Activated T-helper 17 cell treated with anti-CD3 and anti-CD28 coated beads, Interleukin-2, amount 50 U/mL, for 72 hours (primary cell): ENCODE measurements at places on chromosomes 1 and 21. TPM values are rescaled to one million over a fixed set of nuclear protein-coding genes. Genes with fewer than 3 reads are reported as not detected.

DNA sequence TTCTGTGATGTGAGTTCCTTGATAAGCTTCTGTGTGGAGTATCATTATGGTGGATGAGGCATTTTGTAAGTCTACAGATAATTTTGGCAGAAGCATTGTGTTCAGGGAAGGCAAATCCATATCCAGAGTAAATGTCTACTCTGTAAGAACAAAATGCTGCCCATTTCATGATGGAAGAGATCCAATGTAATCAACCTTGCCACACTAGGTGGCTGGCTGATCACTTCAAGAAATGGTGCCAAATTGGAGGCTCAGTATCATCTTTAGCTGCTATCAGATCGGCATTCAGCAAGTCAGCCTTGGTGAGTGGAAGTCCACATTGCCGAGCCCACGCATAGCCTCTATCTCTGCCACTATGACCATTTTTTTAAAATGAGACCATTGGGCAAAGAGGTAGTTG, 565.8 kb upstream of the USP24 start:
- ATAC-seq: no peak

DNA sequence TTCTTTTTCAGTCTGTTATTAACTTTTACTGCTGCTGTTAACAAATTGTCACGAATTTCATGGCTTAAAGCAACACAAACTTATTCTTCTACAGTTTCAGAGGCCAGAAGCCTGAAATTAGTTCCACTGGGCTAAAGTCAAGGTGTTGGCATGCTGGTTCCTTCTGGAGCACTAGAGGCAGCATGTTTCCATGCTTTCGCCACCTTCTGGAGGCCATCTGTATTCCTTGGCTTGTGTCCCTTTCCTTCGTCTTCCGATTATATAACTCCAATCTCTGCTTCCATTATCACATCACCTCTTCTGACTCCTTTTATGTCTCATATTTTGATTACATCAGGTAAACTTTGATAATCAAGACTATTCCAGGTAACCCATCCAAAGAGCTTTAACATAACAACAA, 1742.1 kb downstream of the BRINP3 start:
- no peak for ATAC-seq

The SLC1A7 gene
- not detected for total RNA-seq

- ATAC-seq: no peak
These were observed 142.2 kb downstream of the PAPPA2 start for GRCh38 chr1:176605176-176605575.

The OR2L5 gene
- not detected for total RNA-seq

DNA sequence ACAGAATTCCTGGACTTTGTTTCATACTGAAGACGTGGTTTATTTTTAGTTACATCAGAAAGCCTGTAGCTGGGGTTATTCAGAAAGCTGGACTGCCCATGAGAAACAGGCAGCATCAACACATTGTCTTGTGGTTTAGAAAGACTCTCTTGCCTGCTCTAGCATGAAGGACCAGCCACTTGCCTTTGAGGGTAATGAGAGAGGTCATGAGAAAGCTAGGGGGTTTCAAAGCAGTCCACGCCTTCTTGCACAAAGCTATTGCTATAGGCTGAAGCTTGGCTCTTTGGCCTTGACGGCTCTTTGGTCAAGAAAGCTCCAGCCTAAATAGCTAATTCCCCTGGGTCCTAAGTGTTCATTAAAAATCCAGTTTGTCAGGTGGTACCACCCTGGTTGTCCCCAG, 208.1 kb downstream of the PRDM2 start:
- no peak for ATAC-seq

GRCh38 chr21:45866551-45866950, 115.0 kb upstream of the COL6A1 start:
- ATAC-seq: no peak
